ENCODE measurements at places on chromosomes 1 and 21.

GRCh38 chr21:43204638-43205037, 35.8 kb downstream of the CRYAA start:
- no peak for DNase-seq

GRCh38 chr1:218495931-218496330, 150.8 kb downstream of the TGFB2 start:
- no peak for DNase-seq

- DNase-seq: peak; percentile 62
These were observed 13.2 kb downstream of the KRTAP26-1 start for GRCh38 chr21:30306884-30307283.

DNA sequence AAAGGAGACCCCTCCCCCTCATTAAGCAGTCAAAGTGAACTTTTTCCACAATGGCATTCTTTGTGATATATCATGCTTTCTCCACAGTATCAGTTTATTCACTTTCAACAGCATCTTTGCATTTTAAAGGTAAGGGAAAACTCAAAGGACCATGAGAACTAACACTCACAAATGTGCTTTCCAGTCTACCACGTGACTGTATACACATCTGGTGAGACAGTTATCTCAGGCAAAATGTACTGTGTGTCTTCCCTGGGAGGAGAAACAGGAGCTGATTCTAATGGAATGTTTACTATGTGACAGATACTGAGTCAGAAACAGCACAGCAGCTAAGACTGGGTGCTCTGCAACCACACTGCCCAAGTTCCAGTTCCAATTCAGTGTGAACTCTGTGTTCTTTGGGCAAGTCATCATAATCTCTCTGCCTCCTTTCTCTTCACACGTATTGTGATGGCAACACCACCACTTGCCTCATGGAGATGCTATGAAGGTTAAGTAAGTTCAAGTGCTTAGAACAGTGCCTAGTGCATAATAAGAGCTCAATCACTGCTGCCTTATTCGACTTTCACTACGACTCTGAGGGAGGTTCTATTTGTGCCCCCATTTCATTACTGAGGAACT, 79.0 kb downstream of the SLC45A1 start:
- no peak for DNase-seq

DNA sequence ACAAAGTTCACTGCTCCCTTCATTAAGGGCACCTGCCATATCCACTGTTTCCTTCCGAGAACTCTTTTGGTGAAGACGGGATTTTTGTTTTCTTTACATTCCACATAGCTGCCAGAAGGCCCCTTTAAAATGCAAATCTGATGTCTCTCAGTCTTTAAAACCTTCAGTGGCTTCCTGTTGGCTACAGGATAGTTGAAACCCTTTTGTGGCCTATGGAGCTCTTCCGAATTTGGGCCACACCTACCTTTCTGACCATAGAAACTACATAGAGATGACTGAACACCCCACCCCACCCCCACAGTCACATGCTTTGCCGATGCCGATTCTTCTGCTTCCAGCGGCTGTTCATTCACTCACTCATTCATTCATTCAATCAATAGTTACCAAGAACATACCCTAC, 502.6 kb downstream of the KIF26B start:
- no peak for DNase-seq

- no peak for DNase-seq
These were observed 8.3 kb upstream of the RUNX1 start for GRCh38 chr21:35057428-35057827.

DNA sequence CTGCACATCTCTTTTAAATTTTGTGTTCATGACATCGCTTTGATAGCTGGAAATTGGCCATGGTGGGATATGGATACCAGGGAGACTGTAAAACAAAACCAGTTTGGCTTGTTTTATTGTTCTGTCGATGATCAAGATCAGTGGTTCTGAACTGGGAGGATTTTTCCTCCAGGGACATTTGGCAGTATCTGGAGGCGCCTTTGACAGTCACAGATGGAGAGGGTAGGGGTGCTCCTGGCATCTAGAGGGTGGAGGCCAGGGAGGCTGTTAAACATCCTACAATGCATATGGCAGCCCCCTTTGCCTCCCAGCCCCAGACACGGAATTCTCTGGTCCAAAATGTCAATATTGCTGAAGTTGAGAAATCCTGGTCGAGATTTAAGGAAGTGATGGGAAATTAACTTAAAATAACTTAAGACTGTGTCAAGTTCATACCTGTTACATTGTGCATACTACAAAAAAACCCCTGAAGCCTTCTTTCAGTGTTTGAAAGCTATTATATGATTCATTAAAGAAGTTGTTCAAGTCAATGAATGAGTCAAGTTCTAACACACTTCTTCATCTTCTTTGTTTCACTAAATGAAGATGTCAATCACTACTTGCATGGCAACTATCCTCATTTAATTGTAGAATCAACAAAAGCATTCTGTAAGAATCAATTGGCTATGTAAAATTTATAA, 150.9 kb downstream of the KCNJ6 start:
- DNase-seq: no peak

DNA sequence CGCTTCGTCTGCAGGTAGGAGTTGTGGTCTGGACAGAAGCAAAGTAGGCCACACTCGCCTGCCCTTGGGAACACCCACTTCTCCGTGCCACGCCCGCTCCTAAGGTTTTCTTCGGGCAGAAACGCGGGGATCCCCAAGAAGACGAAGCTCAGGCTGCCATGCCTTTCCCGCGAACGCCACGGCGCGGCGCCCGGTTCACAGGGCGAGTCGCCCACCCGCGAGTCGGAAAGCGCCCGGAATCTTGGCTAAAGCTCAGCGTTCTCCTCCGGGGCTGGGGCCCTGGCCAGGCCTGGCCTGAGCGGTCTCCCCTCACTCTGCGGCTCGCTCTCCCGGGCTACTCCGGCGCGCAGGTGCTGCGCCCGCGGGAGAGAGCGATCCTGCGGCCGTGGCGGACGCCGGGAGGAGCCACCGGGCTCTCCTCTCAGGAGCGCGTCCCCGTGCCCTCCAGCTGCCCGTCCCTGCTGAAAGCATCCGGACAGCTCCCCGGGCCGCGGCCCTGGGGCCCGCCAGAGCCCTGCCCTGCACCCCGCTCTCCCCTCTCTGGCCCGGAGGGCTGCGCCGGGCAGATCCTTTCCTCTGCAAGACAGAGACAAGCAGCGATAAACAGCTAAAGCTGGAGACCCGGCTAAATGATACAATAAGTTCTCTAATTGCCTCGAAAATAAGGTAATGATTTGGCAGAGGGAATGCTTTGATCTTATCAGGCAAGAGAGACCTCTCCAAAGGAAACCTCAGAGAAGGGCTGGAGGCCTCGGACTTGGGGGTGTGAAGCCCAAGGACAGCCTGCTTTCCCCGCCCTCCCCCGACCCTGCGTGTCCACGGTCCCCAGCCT, 6.7 kb upstream of the WNT2B start:
- DNase-seq: no peak

DNA sequence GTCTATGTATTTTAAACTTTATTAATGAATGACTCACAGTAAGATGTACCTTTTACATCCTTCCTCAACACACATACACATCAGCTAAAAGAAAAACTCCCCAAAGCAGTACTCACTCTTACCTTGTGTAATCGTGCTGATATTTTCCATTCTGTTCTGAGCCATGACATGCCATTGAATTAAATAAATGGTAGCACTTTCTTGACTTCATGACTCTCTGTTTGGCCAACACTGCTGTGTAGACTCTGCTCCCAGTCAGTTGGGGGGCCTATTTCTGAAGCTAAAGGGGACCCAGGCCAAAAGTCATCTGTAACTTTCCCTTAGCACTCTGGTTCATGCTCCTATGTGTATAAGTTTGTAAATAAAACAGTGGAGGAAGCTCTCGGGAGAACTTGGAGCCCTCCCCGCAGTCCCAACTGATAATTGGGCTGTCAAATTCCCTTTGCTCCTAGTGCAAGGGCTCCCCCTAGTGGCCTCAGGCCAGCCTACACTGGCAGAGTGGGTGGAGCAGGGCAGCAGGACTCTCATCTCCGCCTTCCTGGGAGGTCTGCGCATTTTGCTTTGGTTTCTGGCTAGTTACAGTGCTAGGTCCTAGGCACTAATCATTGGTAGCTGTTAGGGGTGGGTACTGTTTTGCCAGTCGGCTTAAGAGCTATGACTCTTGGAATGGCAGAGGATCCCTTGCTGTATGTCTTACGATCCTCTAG, 1.7 kb upstream of the FYB2 start:
- peak; percentile 15 for DNase-seq

DNA sequence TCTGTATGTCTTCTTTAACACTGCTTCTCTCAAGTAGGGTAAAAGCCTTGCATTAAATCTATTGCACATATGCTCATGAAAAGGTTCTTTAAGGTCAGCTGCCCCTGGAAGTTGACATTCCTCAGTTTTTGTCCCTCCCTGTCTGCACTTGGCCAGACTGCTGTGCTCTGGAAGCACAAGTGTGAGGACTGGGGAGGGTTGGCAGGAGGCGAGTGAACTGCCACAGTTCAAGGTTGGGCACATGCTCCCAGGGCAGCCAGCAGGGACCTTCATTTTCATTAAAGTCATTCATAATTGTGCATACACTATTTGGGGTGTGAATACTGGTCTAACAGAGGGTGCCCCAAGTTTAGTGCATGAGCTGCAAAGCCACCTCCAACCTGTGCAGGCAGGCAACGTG, 10.9 kb upstream of the THEM5 start:
- no peak for DNase-seq

DNA sequence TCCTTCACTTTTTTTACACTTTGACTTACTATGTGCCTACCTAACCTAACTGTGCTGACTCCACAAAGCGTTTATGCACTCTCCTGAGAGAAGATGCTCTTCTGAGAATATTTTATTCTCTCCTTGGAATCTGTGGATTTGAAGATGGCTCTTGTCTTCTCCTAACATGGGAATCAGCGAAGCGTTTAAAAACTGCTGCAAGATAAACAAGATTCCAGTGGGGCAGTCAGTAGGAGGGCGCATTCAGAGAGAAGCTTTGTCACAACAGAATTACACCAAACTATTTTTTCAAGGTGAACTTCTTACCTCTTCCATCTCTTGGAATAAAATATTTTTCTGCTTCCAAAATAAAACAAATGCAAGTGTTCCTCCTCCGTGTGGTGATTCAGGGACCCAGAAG, 113.1 kb downstream of the FOXD2 start:
- DNase-seq: no peak

DNA sequence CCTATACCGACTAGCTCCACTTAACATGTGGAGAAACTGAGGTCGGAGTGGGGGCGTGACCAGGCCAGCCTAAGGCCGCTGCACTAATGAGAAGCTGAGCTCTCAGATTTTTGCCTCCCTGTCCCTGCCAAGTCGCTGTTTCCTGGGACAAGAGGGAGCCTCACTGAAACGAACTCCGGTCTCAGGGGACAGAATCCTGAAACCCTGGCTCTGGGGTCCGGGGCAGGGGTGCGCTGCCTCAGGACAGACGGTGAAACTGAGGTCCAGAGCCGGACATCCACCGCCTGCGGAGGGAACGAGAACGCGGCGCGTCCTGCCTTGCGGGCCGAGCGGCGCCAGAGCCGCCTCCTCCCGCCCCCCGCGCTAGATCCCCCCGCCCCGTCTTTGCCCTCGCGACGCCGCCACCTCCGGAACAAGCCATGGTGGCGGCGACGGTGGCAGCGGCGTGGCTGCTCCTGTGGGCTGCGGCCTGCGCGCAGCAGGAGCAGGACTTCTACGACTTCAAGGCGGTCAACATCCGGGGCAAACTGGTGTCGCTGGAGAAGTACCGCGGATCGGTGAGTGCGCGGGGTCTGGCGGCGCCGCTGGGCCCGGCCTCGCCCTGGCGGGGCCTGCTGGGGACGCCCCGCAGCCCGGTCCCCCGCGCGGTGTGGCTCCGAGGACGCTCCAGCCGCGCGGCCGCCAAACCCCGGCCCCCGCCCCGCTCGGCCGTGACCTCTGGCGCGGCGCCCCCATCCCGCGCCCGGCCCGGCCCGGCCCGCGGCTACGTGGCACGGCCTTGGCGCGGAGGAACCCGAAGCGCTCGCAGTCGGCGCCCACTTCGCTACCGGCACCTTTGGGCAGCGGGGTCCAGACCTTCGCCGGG, at the start of gene GPX7:
GPX7 (plus strand) TSS at position 381 of the 865 bp plus-strand sequence; CDS start at position 420, 39 bp downstream.
- no peak for DNase-seq

- no peak for DNase-seq
These were observed 91.0 kb upstream of the TMEM51 start for GRCh38 chr1:15062479-15063099.

- no peak for DNase-seq
These were observed 81.7 kb downstream of the MAN1C1 start for GRCh38 chr1:25698252-25698651.

- no peak for DNase-seq
These were observed 21.0 kb upstream of the EPS8L3 start for GRCh38 chr1:109784551-109785252.

- no peak for DNase-seq
These were observed 3.1 kb downstream of the S100A8 start for GRCh38 chr1:153387785-153388184.

DNA sequence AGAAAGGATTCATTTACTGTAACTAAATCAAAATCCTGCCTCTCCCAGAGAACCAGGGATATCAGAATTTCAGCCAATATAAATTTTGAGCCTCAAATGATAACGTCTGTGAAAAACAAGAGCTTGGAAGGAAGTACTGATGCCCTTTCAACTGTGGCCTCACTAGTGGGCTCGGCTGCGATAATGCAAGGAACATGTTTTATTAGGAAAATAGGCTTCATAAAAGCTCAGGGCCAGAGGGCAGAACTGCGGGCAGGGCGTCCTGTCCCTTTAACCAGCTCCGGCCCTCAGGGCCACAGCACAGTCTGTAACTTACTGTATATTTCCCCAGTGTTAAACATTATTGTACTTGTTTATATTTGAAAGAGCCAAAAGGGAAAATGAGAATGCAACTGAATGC, 122.0 kb downstream of the PEX14 start:
- no peak for DNase-seq

GRCh38 chr1:181425566-181425965, 57.8 kb upstream of the CACNA1E start:
- no peak for DNase-seq

Data from SHP77 treated with DMSO at 0.1 percent for 48 hours (cell line).